Nephron progenitor cell (in vitro differentiated cells): ENCODE measurements at places on chromosomes 5 and 9.
A peak's percentile ranks its signal among the peaks of the same experiment; 100 is the strongest.

DNA sequence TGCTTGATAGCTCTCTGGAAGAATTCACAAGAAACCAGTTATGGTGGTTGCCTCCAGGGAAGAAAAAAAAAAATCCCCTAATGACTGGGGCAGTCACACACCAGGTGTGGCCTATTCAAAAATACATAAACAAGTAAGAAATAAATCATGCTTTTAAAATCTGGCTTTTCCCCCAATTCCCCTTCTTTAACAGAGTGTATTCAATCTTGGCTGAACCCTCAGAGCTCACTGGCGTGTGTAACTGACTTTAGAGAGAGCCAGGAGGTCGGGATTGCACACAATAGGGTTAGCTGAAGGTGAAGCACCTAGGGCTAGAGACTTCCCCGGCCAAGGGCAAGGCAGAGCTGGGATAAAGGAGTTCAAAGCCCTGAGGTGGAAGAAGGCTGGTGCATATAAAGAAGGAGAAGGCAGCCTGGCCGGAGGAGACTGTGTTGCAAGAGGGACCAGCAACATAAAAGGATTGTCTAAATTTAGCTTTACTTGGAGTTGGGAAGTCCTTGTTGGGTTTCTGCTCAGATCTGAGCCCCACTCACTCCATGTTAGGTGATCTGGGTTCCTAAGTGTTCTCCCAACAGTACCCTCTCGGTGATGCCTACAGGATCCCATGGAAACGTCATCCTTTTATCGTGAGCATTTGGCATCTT lies 19.7 kb downstream of the FNBP1 start:
- no peak overlapping the region for H3K4me3 ChIP-seq
- H3K36me3 ChIP-seq, result peaks cover 13% of the 10 kb centered on the region
- H3K27me3 ChIP-seq, result no peaks in the 10 kb centered on the region
- no peaks in the 10 kb centered on the region for H3K4me1 ChIP-seq
- peak overlapping the region; percentile 92 for H3K27ac ChIP-seq

- DNase-seq, result no peak
- no peaks in the 10 kb centered on the region for H3K4me1 ChIP-seq
- H3K4me3 ChIP-seq, result no peak overlapping the region
- peaks cover 8% of the 10 kb centered on the region for H3K27me3 ChIP-seq
- H3K27ac ChIP-seq, result no peak overlapping the region
- H3K36me3 ChIP-seq, result no peaks in the 10 kb centered on the region
Measured at GRCh38 chr9:98558575-98558974, 150.2 kb downstream of the GABBR2 start.

GRCh38 chr9:137973829-137974416 lies 96.3 kb downstream of the CACNA1B start:
- peaks cover 28% of the 10 kb centered on the region for H3K4me1 ChIP-seq

DNA sequence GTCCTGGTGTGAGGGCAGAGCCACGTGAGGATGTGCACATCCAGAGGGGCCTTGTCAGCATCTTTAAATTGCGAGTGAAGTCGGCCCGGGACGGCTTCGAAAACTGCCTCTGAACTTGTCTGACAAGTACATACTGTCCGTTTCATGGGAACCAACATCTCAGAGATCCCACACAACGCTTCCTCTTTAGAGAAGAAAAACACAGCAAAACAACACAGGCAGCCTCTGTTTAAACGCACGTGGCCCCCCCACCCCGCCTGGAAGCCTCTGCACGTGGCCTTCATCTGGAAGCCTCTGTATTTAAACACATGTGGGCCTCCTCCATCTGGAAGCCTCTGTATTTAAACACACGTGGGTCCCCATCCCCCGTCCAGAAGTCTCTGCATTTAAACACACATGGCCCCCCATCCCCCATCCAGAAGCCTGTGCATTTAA lies 29.2 kb downstream of the CEP72 start:
- H3K27me3 ChIP-seq, result no peaks in the 10 kb centered on the region
- H3K4me1 ChIP-seq, result peaks cover 16% of the 10 kb centered on the region
- H3K27ac ChIP-seq, result no peak overlapping the region
- no peak for DNase-seq

DNA sequence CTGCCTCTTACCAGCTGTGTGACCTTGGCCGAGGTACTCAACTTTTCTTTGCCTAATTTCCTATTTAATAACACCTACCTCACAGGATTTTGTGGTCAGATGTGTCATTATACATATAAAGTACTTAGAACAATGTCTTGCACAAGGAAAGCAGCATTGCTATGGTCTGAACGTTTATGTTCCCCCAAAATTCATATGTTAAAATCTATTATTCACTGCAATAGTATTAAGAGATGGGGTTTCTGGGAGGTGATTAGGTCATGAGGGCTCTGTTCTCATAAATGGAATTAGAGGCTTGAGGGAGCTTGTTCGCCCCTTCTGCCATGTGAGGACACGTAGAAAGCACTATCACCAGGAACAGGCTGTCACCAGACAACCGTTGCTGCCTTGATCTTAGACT lies 10.9 kb upstream of the RNF145 start:
- no peaks in the 10 kb centered on the region for H3K4me1 ChIP-seq
- H3K27me3 ChIP-seq, result peaks cover 25% of the 10 kb centered on the region
- no peak for DNase-seq
- no peak overlapping the region for H3K27ac ChIP-seq
- H3K4me3 ChIP-seq, result no peak overlapping the region

- no peaks in the 10 kb centered on the region for H3K36me3 ChIP-seq
- H3K4me1 ChIP-seq, result no peaks in the 10 kb centered on the region
- no peak for DNase-seq
- no peak overlapping the region for H3K27ac ChIP-seq
- no peak overlapping the region for H3K4me3 ChIP-seq
Measured at GRCh38 chr5:38681029-38681706, 124.7 kb upstream of the LIFR start.

GRCh38 chr9:93567271-93567959 lies 9.0 kb upstream of the PHF2 start:
- no peaks in the 10 kb centered on the region for H3K27me3 ChIP-seq
- peaks cover 19% of the 10 kb centered on the region for H3K4me1 ChIP-seq
- H3K36me3 ChIP-seq, result peaks cover 29% of the 10 kb centered on the region
- H3K27ac ChIP-seq, result peak overlapping the region; percentile 96
- H3K4me3 ChIP-seq, result peak overlapping the region; percentile 82
